ENCODE measurements at places on chromosomes 2 and 18. TPM values are rescaled to one million over a fixed set of nuclear protein-coding genes. Genes with fewer than 3 reads are reported as not detected.

The IHH gene
- not detected for polyA plus RNA-seq

DNA sequence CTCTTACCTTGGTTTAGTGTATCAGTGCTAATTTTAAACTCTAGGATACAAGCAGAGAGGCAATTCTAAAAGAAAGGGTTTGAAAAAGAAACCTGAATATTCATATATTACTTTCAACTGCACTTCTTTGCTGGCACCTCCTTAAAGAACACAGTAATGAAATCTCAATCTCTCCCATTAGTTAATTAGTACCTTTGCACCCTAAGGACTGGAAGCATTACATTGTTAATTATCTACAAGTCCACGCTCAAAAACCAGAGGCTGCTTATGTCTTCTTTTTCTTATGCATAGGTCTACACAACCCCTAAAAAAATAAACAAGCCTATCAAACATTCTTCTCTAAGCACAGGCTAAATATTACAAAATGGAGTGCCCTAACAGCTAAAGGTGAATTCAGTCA is 20.2 kb downstream of the EPHA4 start:
- peaks cover 38% of the 10 kb centered on the region for H3K4me1 ChIP-seq
- peaks cover 10% of the 10 kb centered on the region for H3K36me3 ChIP-seq
- no peak overlapping the region for H3K4me3 ChIP-seq
- no peaks in the 10 kb centered on the region for H3K27me3 ChIP-seq
- no peak overlapping the region for H3K27ac ChIP-seq

The FBLN7 gene
- not detected for polyA plus RNA-seq

- peaks cover 3% of the 10 kb centered on the region for H3K27me3 ChIP-seq
- no peak for DNase-seq
- no peaks in the 10 kb centered on the region for H3K36me3 ChIP-seq
- H3K4me1 ChIP-seq: no peaks in the 10 kb centered on the region
- H3K27ac ChIP-seq: no peak overlapping the region
- H3K4me3 ChIP-seq: no peak overlapping the region
Observed at GRCh38 chr2:9071032-9071431, 67.5 kb upstream of the MBOAT2 start.

The ASIC4 gene
- not detected for polyA plus RNA-seq

GRCh38 chr18:34957864-34958259 is 83.4 kb upstream of the MAPRE2 start:
- no peaks in the 10 kb centered on the region for H3K36me3 ChIP-seq
- H3K27ac ChIP-seq: no peak overlapping the region
- H3K4me1 ChIP-seq: no peaks in the 10 kb centered on the region
- H3K27me3 ChIP-seq: peaks cover 3% of the 10 kb centered on the region

DNA sequence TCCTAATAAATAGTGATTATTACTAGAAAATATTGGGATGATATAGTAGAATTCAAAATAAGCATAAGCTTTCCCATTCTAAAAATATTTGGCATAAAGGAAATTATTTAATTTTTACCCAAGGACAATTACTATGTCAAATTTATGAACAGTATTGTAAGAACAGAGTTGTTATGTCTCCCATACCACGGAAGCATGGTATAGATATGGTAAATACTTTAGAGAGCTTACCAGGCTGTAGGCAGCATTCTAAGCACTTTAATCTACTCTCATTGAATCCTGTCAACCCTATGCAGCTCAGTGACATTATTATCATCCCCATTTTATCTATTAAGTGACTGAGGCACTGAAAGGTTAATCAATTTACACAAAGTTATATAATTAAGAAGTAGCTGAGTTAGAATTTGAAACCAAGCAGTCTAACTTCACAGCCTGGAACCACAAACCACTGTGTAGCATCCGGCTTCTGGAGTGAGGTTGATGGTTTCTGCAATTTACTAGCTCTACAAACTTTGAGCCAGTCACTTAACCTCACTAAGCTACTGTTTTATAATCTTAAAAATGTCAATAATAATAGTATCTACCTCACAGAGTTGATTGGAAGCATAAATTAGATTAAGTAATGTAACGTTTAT is 323.7 kb downstream of the ARHGAP15 start:
- peak overlapping the region; percentile 75 for H3K4me3 ChIP-seq
- H3K36me3 ChIP-seq: peaks cover 16% of the 10 kb centered on the region
- peak; percentile 68 for DNase-seq
- H3K27ac ChIP-seq: no peak overlapping the region
- no peaks in the 10 kb centered on the region for H3K27me3 ChIP-seq

- no peak overlapping the region for H3K4me3 ChIP-seq
- no peaks in the 10 kb centered on the region for H3K27me3 ChIP-seq
- H3K27ac ChIP-seq: no peak overlapping the region
- H3K36me3 ChIP-seq: no peaks in the 10 kb centered on the region
Observed at GRCh38 chr2:156695020-156695419, 258.8 kb downstream of the GPD2 start.

The OLA1 gene
- polyA plus RNA-seq: 80.6 TPM

DNA sequence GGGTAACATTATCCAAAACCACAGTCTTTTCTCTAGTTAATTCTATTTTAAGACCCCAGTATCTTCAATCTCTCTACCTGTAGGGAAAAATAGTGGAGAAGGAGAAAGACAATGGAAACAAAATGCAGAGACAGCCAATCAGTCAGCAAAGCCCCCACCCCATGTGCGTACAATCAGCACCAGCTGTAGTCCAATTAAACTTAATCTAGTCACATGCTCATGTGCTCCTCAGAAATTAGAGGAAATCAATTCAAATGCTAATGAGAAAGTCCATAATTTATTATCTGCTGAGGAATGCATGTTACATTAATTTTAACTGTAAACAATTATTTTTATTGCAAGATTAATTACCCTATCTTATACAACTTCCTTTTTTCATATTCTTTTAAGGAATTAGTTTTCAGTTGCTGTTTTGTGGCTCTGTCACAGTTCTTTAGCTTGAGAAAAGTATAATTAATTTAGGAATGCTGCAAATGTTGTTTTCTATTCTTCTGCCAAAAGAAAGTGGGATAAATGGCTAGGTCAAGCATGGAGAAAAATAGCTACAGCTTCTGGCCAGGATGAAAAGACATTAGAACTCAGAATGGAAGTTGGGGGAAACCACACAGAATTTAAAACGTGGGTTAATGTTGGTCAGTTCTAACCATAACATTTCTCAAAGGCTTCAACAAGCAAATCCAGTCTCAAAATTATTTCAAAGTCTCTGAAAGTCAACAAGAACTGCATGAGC is 232.4 kb upstream of the HNRNPA3 start:
- no peaks in the 10 kb centered on the region for H3K4me1 ChIP-seq
- H3K4me3 ChIP-seq: no peak overlapping the region
- H3K36me3 ChIP-seq: no peaks in the 10 kb centered on the region
- no peak overlapping the region for H3K27ac ChIP-seq
- no peak for DNase-seq
- H3K27me3 ChIP-seq: no peaks in the 10 kb centered on the region

The DPYSL5 gene
- polyA plus RNA-seq: not detected

DNA sequence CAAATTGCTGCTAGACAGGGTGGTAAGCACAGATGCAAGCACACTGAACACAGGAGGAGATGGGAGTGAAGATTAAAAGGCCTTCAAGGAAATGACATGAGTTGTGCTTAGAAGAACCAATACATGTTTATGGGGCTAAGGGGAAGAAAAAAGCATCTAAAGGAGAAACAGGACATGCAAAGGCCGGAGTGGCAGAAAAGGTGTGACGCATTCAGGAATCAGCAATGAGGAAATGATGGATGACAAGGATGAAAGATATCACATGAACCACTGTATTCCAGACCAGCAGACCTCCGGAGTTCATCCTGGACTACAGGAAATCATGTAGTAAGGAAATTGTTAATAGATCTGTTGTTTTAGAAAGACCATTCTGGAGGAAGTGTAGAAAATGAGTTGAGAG is 42.8 kb downstream of the PPP4R1 start:
- no peak for DNase-seq
- peaks cover 29% of the 10 kb centered on the region for H3K36me3 ChIP-seq
- H3K27ac ChIP-seq: no peak overlapping the region
- H3K4me3 ChIP-seq: no peak overlapping the region
- H3K4me1 ChIP-seq: no peaks in the 10 kb centered on the region

DNA sequence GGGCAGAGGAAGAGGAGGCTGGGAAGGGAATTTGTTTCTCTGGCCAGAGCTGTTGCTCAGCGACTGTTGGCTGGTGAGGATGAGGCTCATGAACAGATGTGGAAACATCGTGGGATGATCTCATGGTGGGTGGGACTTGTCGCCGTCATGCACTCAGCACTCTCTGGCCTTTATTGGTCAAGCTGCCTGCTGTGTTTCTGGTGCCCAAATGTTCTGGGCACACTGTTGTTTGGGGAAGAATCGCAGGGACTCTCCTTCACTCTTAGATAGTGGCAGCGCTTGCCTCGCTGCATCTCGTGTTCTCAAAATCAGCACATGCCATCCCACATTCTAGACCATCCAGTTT is 145.6 kb downstream of the AGAP1 start:
- no peaks in the 10 kb centered on the region for H3K36me3 ChIP-seq
- H3K4me1 ChIP-seq: no peaks in the 10 kb centered on the region
- H3K27me3 ChIP-seq: peaks cover 6% of the 10 kb centered on the region
- H3K27ac ChIP-seq: no peak overlapping the region

- no peaks in the 10 kb centered on the region for H3K36me3 ChIP-seq
- H3K4me3 ChIP-seq: no peak overlapping the region
- peaks cover 2% of the 10 kb centered on the region for H3K27me3 ChIP-seq
- H3K27ac ChIP-seq: no peak overlapping the region
- H3K4me1 ChIP-seq: no peaks in the 10 kb centered on the region
Observed at GRCh38 chr18:10314066-10314465, 140.4 kb upstream of the APCDD1 start.

The CFC1 gene
- not detected for polyA plus RNA-seq

- no peak overlapping the region for H3K4me3 ChIP-seq
- no peak overlapping the region for H3K27ac ChIP-seq
- DNase-seq: no peak
Observed at GRCh38 chr2:218832081-218832480, 478 bp upstream of the PRKAG3 start.

DNA sequence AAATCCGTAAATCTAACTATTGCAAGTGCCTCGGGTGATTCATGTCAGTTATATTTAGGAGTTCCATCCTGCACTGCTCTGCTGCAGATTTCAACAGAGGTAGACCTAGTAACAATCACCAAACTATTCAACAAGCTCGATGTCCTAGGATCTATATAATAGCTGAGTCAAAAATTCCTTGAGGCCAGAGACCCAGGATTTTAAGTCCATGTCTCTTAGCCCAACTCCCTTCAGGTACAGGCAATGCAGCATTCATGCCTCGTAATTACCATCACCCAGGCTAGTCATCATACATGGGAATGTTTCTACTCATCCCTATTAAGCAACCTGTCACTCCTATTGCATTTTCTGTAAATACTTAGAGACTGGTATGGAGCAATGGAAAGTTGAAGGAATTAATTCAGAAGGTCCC is 729 bp downstream of the TM4SF20 start:
- no peak for DNase-seq
- no peaks in the 10 kb centered on the region for H3K27me3 ChIP-seq
- H3K36me3 ChIP-seq: no peaks in the 10 kb centered on the region
- H3K4me3 ChIP-seq: no peak overlapping the region
- peaks cover 2% of the 10 kb centered on the region for H3K4me1 ChIP-seq

- no peaks in the 10 kb centered on the region for H3K36me3 ChIP-seq
- H3K4me1 ChIP-seq: peaks cover 21% of the 10 kb centered on the region
- peak overlapping the region; percentile 7 for H3K27ac ChIP-seq
- no peaks in the 10 kb centered on the region for H3K27me3 ChIP-seq
- DNase-seq: no peak
Observed at GRCh38 chr2:235726554-235726953, 232.7 kb downstream of the AGAP1 start.

- peaks cover 20% of the 10 kb centered on the region for H3K4me1 ChIP-seq
- no peak overlapping the region for H3K27ac ChIP-seq
- peaks cover 41% of the 10 kb centered on the region for H3K27me3 ChIP-seq
Observed at GRCh38 chr2:27494284-27494943, 586 bp downstream of the FNDC4 start.

GRCh38 chr2:15182275-15182674 is 378.9 kb downstream of the NBAS start:
- H3K36me3 ChIP-seq: peaks cover 40% of the 10 kb centered on the region
- H3K4me1 ChIP-seq: peaks cover 22% of the 10 kb centered on the region
- no peak overlapping the region for H3K4me3 ChIP-seq
- DNase-seq: no peak
- H3K27me3 ChIP-seq: peaks cover 5% of the 10 kb centered on the region

- H3K27me3 ChIP-seq: peaks cover 3% of the 10 kb centered on the region
- H3K36me3 ChIP-seq: no peaks in the 10 kb centered on the region
- H3K27ac ChIP-seq: no peak overlapping the region
- no peak for DNase-seq
- H3K4me3 ChIP-seq: no peak overlapping the region
Observed at GRCh38 chr18:44986933-44987332, 306.2 kb downstream of the SETBP1 start.

- DNase-seq: no peak
- H3K4me3 ChIP-seq: no peak overlapping the region
- peaks cover 27% of the 10 kb centered on the region for H3K4me1 ChIP-seq
- H3K27ac ChIP-seq: no peak overlapping the region
- H3K27me3 ChIP-seq: peaks cover 12% of the 10 kb centered on the region
- peaks cover 21% of the 10 kb centered on the region for H3K36me3 ChIP-seq
Observed at GRCh38 chr2:9471206-9471605, 3.1 kb upstream of the IAH1 start.

GRCh38 chr18:57390044-57390443 is 37.7 kb downstream of the ST8SIA3 start:
- no peaks in the 10 kb centered on the region for H3K4me1 ChIP-seq
- H3K36me3 ChIP-seq: no peaks in the 10 kb centered on the region
- peaks cover 7% of the 10 kb centered on the region for H3K27me3 ChIP-seq

The ZC3H15 gene
- polyA plus RNA-seq: 57.5 TPM

DNA sequence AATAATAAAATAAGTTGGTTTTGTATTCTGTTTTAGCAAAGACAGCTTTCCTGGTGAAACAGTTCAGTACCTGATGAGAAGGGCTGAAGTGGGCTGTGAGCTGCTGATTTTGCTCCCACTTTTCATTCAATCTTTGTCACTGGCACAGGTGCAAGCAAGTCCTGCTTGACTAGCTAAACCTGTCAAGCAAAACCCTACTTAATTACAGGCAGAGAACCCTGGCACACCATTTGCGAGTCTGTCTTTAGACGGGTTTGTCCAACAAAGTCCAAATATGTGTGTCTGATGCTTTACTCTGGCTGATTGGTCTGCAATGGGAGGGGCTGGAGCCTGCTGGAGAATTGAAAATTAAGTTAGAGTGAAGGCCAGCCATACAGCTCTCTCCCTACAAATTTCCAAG is 267.2 kb downstream of the EPHA4 start:
- peaks cover 2% of the 10 kb centered on the region for H3K4me1 ChIP-seq
- no peak for DNase-seq
- no peaks in the 10 kb centered on the region for H3K27me3 ChIP-seq
- H3K27ac ChIP-seq: no peak overlapping the region

GRCh38 chr2:149329068-149329467 is 1.3 kb upstream of the LYPD6 start:
- no peaks in the 10 kb centered on the region for H3K4me1 ChIP-seq
- H3K36me3 ChIP-seq: peaks cover 4% of the 10 kb centered on the region
- H3K27ac ChIP-seq: no peak overlapping the region
- DNase-seq: no peak

The NAT8 gene
- not detected for polyA plus RNA-seq

The POTEF gene
- not detected for polyA plus RNA-seq

DNA sequence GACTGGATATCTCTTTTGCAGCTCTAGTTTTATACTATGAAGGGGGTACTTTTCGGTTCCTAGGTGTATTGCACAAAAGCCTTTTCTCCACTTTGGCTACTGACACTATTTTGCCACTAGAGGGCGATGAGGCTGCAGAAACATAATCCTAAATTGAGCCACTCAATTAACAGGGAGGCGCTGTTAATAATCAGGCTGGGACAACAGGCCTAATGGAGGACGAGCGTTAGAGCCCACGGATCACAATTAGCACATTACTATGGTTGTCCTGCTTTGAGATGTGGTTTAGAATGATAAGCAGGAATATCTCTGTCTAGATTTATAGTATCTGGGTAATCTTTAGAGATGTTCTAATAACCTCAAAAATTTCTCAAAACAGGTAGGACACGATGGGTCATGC is 62.2 kb upstream of the PMAIP1 start:
- peak; percentile 54 for DNase-seq
- H3K4me1 ChIP-seq: peaks cover 1% of the 10 kb centered on the region
- H3K27ac ChIP-seq: no peak overlapping the region
- no peak overlapping the region for H3K4me3 ChIP-seq

Measured in immature natural killer cell (primary cell).